ENCODE measurements at places on chromosomes 16 and 17.
A peak's percentile ranks its signal among the peaks of the same experiment; 100 is the strongest.

GRCh38 chr17:51419476-51419875 lies 159.1 kb downstream of the UTP18 start:
- DNase-seq = no peak

DNA sequence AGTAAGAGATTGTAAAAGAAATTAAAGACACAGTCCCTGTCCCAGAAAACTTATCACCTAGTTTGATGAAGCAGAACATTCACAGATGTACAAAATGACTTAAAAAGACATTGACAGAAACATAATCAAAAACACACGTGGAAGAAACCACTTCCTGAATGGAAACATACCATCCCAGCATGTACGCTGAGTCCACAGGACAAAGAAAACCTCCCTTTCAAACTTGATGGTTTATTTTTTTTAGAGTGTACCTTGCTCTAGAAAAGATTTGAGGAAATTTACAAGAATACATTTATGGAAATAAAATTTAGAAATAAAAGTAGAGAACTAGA lies 140.9 kb downstream of the PMP22 start:
- no peak for DNase-seq

GRCh38 chr17:18916816-18917500 lies 35.0 kb upstream of the SLC5A10 start:
- no peak for DNase-seq

DNA sequence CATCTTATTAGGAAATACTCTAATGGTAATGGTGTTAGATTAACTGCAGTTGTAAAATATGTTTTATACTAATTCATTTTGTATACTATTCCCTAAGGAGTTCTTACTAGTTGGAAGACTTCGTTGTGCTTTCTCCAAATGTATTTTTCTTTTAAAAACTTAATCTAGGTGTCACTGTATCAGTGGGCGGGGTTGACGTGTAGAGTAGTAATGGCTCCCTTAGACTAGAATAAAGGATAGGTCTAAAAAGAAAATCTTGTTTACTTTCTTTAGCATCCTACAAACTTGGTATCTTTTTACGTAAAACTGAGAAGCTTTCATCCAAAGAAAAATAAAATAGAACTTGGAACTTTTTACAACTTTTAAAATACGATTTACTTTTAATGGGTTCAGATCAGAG lies 55.0 kb upstream of the MRC2 start:
- DNase-seq = no peak

- DNase-seq = peak; percentile 36
Measured at GRCh38 chr16:57349212-57350031, 9.2 kb upstream of the CCL22 start.

DNA sequence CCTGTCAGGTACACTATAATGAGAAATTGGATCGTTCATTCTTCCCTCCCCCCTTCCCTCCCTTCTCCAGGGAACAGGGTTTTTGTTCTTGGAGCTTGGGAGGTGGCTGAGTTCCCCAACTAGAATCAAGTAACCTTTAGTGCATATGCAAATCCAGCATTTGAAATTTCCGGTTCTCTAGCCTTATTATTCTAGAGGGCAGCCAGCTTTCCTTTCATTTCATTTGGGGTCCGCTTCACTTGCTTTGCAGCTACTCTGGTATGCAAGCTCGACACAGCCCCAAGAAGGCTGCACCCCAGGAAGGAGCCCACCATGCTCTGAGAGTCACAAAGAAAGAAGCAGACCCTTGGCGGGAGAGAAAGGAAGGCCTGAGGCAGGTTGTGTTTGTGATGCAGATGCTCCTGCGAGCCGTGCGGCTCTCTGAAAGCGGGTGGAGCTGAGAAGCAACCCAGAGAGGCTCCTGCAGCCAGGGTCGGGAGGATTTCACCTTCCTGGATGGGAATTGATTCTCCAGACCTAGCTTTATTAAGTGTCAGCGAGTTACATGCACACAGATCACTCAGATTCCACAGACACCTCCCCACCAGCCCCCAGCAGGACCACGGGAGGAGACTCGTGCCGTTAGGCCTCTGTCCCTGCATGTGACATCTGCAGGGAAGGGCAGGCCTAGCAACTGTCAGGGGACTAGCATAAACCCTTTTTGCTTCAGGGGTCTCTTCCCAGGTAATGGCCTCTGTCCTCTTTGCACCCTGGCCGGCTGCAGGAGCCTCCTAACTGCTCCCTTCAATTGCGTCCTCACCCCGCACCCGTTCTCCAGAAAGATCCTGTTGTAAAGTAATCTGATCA lies 34.5 kb downstream of the PMM2 start:
- DNase-seq = no peak

GRCh38 chr16:67389911-67390815 lies 3.1 kb downstream of the TPPP3 start:
- DNase-seq = no peak

DNA sequence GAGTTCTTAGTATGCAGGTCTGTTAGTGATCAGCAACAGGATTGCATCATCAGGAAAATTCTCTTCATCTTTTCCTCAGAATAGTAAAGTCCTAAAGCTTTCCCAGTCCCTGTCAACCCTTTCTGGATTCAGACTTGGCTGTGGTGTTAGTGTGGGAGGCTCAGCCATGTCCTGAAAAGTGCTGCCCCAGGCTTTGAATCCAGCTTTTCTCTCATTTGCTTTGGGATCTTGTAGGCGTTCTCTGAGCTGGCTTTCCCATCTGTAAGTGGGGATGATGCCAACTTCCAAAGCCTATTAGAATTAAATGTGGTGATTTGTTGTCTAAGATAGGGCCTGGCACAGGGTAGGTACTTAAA lies 3.0 kb downstream of the ALKBH5 start:
- no peak for DNase-seq

DNA sequence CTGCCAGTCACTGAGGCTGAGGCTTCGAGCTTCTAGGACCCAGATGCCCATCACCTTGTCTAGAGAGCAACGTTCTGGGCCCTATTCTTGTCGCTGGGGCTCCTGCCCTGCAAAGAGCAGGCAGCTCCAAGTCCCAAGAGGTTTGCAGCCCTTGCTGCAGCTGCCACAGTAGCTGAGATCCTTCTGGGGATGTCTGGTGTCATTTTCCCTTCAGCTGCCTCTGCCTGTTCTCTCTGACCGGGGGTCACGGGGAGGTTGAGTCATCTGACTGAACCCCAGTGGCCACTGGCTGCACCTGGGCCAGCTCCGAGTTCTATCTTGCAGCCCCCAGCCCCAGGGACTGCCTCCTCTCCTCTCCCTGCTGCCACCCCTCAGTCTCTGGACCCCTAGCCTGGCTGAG lies 4.9 kb downstream of the WSCD1 start:
- no peak for DNase-seq

GRCh38 chr17:17853811-17854447 lies 17.1 kb upstream of the SREBF1 start:
- no peak for DNase-seq

- peak; percentile 48 for DNase-seq
Measured at GRCh38 chr16:3637371-3637923, 17.0 kb upstream of the DNASE1 start.

GRCh38 chr17:41519501-41520224 lies 973 bp upstream of the KRT15 start:
- DNase-seq = no peak

DNA sequence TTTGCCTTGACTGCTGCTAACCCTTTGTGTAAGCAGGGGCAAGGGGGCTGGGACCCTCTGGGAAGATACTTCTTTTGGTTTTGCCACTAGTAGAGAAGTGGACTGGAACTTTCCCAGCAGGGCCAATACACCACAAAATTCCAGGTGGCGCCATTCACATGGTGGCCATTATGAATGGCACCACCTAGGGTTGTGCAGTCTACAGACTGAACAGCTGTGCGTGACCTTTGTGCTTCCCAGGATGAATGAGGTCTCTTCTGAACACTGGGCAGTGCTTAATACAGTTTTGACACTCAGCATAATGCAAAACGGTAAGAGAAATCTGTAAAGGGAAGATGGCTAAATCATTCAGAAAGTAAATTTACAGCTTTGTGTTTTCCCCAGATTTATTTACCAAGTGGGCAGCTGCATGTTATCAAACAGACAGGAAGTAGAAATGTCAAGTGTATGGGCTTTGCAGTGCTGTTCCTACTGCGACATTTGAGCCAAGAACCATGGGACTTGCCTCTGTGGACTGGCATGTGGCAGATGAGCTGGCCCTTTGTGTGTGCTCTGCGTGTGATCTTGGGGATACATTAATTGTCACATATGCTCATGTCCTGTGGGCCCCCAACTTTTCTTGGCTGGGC lies 9.2 kb downstream of the SYT17 start:
- no peak for DNase-seq

DNA sequence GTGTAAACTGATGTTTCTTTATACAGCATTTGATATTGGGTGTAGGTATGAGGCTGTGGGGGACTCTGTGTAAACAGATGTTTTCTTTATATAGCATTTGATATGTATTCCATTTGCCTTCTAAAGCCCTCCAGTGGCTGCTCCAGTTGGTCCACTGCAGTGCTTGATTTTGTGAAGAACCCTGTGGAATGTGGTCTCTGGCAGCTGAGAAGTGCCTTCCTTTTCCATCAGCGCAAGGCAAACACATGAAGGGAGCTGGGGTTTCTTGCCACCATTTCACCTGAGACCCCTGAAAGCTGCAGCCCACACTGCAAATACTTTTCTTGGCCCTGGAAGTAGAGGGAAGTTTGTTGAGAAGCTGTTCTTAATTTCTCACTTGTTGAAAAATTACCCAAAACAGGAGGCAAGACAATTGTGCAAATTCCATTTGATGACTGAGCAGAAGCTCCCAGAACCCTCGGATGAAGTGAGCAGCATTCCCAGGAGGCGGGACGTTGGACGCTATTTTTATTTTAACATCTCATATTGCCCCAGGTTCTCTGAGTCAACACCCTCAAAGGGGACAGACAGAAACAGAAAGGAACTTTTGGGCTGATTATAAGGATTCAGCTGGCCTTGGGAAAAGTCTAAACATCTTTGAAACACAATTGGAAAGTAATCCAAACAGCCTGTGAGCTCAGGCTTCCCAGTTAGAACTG lies 158.5 kb upstream of the RPH3AL start:
- DNase-seq = no peak

- no peak for DNase-seq
Measured at GRCh38 chr17:67707442-67707841, 10.3 kb upstream of the NOL11 start.

GRCh38 chr16:14215941-14216340 lies 144.8 kb downstream of the MRTFB start:
- DNase-seq = no peak

GRCh38 chr16:25390761-25391160 lies 133.1 kb upstream of the ZKSCAN2 start:
- DNase-seq = no peak

GRCh38 chr17:64053101-64053500 lies 32.7 kb upstream of the ICAM2 start:
- no peak for DNase-seq

DNA sequence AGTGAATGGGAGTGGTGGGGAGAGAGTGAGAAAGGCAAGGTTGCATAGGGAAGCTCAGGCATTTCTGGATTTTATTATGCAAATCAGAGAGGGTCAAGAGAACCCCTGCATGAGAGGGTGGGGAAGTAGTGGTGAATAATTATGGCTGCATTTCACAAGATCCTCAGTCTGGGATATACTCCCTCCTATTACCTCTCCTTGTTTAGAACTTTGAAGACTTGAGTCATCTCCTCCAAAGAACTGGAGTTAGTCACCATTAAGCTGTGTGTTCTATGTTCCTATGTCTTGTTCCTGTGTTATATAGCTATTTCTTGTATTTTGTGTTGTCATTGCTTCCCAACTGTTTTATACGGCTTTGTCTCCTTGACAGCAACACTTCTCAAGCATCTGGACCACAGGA lies 18.4 kb downstream of the SOX9 start:
- no peak for DNase-seq

- no peak for DNase-seq
Measured at GRCh38 chr17:8696906-8697305, 47.7 kb downstream of the CCDC42 start.

GRCh38 chr17:67160791-67161190 lies 84.2 kb downstream of the HELZ start:
- DNase-seq = no peak

DNA sequence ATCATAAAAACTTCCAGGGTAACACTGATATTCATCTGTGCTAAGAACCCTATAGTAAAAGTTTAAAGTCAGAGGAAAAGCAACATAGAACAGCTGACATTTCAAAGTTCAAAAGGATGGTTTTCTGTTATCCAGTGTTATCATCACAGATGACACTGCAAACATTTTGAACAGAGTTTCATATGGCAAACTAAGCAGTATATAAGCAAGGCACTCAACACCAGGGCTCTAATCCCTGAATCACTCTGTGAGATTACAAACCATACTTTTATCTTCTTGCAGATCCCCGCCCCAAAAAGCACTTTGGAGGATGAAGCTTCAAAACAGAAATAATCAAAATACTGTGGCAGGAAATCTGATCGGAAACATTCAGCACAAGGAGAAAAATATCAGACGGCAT lies 508.2 kb upstream of the KIF2B start:
- no peak for DNase-seq

DNA sequence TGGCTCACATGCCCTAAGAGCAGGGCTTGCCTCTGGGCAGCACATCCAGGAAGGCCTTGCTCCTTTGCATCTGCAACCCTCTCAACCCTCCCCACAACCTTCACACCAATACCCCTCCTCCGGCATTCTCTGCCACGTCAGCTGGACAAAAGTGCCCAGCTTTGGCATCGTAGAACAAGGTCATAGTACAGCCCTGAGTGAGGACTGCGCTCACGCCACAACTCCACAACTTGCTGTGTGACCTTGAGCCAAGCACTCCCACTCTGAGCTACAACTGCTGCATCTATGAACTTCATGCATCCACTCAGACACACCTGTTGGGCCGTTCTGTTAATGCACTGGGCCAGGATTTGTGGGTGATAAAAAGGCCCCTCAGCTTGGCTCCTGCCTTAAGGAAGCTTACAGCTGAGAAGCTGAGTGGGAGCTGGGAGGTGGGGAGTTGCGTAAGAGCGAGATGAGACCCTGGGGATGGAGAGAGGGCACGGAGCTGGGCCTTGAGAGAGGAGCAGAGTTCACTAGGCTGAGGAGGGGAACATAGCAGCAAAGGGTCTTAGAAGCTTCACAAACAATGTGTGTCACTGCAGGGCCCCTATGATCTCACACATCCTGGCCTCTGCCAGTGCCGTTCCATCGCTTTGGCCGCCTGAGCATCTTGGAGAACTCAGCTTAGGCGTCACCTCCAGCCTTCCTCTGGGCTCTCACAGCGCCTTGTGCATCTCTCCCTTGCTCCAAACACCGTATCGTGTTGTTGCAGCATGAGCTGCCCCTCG lies 8.6 kb upstream of the MRC2 start:
- no peak for DNase-seq

- no peak for DNase-seq
Measured at GRCh38 chr16:64278196-64278595, 843.7 kb downstream of the CDH11 start.

DNA sequence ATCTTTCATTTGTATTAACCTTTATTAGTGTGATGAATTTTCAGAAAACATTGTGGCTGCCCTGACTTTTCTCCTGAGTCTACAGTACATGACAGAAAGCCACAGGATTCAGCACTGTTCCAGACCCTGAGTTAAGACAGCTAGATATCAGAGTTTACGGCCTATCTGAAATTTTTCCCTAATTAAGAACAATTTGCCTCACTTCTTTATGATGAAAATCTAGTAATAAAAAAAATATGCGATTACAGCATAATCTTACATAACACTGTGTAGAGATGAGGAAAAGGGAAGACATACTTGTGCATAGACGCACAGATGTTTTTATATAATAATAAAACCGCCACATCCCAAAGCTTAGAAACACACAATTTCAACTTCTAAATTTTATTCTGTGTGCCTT lies 7.3 kb downstream of the SPOP start:
- no peak for DNase-seq

- peak; percentile 43 for DNase-seq
Measured at GRCh38 chr17:7004398-7005253, 7.8 kb upstream of the RNASEK start.

Data from naive thymus-derived CD8-positive, alpha-beta T cell (primary cell).